Activated T-helper 1 cell treated with Interleukin-2 at 50 U/mL for 16 hours (primary cell): ENCODE measurements at places on chromosomes 2 and 18.

GRCh38 chr2:148495586-148495985, 149.0 kb upstream of the EPC2 start:
- no peak for DNase-seq

DNA sequence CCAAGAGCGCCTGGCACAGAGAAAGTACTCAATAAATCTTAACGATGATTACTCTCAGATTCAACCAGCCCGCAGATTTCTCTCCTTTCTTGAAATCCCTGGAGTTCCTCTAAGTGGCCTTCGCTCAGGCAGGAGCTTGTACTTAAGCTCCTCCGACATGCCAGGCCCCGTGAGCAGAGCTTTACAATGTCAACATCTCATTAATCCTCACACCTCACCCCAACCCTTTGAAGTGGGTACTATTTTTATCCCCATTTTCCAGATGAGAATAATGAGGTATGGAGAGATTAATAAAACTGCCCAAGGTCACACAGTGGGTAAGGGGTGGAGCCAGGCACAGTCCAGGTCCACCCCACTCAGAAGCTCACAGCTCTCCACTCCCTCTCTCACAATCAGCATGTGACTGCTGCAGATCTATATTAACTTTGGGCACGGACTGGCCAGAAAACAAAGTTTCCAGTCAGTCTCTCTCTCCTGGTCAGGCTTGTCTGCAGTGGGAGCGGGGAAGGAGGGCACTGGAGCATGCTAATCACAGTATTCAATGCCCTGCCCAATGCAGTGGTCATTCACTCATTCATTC, 18.0 kb downstream of the DNMT3A start:
- no peak for DNase-seq

GRCh38 chr2:191345788-191346187, 100.6 kb downstream of the MYO1B start:
- no peak for DNase-seq

DNA sequence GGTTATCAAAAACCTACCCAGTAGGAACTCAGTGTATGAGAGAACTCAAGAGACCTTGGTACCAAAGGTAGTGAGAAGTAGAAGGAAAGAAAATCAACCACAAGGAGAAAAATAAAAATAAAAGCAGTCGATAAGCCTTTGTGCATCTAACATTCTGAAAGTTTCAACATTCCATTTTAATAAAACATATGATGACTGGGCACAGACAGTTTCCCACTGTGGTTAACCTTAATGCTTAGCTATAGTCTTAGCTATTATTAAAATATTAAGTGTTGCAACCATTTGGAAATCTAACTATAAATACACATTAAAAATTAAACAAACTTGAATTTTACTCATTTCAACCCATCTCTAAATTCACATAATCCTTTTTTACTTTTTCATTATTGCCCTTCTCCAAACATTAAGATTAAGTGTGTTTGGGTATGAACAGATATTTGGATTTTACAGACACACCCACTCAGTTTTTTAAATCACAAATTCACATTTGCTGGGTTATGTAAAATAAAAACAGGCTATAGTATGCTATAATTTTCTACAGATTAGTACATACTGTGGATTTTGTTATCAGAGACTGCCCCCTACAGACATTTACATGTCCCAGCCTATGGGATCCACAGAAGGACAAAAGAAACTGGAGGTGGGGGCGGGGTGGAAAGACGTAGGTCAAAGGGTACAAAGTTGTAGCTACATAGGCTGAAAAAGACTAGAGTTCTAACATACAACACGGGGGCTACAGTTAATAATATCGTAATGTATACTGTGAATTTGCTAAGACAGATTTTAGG, 32.8 kb downstream of the SRBD1 start:
- DNase-seq = no peak

DNA sequence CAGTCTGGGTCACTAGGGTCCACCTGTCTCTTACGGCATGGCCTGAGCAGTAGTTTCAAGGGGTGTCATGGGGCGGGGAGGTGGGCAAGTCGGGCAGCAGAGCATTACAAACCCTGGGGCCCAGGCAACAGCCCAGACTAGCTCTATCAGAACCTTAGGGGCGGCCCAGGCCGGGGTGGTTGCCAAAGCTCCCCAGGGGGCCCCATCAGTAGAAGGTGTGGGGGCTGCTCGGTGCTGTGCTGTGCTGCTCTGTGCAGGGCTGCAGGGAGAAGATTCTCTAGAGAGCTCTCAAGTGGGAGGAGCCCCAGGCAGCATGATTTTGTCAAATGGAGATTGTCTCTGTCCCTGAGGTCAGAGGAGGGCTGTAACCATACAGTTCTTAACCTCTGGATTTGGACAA, 36.4 kb upstream of the SLC14A1 start:
- no peak for DNase-seq

DNA sequence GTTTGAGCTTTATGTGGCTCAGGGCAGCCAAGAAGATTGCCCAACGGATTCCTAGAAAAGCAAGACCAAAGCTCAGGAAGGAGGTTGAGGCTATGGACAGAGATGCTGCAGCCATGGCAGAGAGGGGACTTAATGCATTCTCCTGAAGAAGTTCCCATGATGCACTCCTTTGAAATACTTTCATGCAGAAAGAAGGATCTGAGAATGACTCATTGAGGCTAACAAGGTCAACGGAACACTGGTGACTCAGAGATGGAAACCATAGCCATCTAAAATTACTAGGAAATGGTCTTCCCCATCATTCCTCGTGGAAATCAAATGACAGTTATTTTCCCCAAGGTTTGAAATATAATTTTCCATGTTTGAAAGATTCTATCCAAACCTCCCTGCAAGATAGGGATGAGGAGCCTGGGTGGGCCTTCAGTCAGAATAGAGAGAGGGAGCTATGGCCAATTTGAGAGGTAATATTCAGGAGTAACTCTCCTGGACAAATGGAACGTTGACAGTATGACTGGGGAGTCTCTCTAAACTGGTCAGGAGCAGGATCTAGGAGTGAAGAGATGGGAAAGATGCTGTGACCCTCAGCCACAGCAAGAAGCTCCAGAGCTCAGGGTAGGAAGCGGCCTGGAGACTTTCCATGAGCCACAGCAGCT, 63.0 kb downstream of the REEP1 start:
- no peak for DNase-seq

DNA sequence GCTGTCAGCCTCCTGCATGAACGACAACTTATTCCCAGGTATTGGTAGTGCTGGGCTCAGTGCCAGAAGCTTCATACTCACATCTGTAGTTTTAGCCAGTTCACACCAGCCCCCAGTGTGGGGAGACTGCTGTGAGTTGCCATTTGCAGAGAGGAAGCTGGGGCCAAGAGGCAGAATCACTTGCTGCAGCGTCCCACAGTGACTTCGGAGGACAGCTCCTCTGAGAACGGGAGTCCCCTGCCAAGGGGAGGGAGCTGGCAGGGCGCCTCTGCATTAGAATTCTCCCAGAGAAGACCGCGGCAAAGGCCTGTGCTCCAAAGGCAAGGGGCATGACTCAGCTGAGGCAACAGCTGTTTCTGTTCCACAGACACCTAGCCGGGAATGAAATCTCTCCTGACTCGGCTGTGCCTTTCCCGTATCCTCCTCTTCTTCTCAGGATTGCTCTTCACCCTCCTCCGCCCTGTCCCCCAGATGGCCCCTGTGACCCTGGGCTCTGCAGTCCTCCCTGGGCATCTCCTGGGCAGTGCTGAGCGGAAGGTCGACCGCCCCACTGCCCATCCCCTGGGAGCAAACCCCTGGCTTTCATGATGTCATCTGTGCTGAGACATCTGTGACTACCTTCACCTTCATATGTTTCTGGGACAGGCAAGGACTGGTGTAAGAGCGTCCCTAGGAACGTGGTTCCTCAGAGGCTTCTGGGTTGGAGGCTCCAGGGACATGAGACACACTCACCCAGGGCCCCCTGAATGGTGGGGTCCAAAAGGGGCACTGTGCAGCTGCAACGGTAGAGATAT, 18.0 kb downstream of the MAL start:
- no peak for DNase-seq

GRCh38 chr2:132670496-132671150, 618 bp upstream of the LYPD1 start:
- no peak for DNase-seq

- no peak for DNase-seq
These were observed 721 bp downstream of the METTL5 start for GRCh38 chr2:169823996-169824372.

- DNase-seq = no peak
These were observed 22.0 kb downstream of the PDCL3 start for GRCh38 chr2:100584816-100585215.

- no peak for DNase-seq
These were observed 532.1 kb downstream of the RNF144A start for GRCh38 chr2:7449298-7449697.

- no peak for DNase-seq
These were observed 63.6 kb downstream of the CTNNA2 start for GRCh38 chr2:79576451-79576850.

GRCh38 chr18:58241026-58241679, 197.1 kb downstream of the NEDD4L start:
- no peak for DNase-seq

DNA sequence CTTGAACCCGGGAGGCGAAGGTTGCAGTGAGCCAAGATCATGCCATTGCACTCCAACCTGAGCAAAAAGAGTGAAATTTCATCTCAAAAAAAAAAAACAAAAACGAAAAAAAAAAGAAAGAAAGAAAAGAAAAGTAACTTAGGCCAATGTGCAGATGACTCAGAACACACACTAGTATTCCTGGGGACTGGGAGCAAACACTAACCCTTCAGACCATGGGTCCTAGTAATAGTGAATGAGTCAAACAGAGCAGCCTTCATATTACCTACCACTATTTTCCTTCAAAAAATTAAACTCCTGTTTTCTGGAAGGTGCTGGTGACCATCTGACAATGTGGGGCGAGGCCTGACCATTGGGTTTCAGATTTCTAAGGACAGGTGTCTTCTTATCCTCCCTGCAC, 253.4 kb downstream of the PIEZO2 start:
- no peak for DNase-seq

GRCh38 chr18:80046961-80047541, 12.8 kb downstream of the RBFA start:
- no peak for DNase-seq

- no peak for DNase-seq
These were observed 275.1 kb upstream of the CXCR4 start for GRCh38 chr2:136392897-136393505.

DNA sequence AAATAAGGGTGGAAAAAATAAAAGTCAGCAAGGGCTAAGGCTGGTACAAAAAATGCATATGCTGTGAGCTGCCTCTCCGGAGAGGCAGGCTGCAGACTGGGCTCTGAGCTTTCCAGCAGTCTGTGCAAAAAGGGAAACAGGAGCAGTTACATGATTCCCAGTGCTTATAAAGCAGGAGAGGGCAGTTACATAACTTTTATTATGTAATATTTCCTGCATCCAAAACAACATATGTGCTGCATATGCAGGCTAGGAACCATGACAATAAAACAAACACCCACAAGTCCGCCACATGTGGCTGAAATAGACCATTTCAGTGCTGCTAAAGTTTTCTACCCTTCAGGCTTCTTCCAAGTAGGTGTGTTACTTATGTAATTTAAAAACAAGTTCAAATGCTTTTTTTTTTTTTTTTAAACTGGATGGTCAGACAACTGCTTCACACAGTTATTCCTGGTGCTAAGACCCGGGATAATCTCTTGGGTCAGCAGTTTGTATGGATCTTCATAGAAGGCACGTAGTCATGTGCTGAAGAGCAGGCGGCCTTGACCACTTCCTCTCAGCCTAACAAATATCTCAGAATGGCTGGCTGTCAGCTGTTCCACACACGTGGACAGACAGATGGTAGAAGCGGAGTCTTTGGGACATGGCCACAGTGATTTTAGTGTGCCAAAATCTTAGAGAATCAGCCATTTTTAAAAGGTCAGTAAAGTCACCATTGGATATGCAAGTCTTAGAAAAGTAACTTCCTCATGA, 43.5 kb downstream of the ARMC9 start:
- no peak for DNase-seq

DNA sequence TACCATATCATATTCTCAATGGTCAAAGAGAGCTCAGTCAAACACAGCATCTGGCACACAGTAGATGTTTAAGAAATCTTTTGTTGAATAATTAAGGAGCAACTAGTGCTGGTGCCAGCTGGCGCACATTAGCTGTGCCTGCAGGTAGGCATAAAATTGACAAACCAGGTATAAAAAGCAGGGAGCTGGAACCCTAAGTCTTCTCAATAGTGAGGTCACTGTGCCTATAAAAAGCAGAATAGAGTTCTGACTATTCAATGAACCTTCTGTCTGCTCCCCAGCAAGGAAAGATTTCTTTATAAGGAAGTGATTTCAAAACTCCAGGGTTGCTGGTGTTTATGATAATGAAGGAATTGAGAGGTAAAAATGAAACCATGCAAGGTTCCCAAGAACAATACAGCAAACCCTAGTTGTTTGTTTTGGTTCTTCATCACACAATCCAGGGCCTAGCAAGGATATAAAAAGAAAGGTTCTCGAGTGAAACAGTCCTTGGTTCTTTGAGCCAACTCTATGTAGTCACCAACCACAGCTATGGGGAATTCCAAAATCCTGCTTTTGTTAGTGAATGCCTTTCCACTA, 76.1 kb downstream of the THADA start:
- no peak for DNase-seq

DNA sequence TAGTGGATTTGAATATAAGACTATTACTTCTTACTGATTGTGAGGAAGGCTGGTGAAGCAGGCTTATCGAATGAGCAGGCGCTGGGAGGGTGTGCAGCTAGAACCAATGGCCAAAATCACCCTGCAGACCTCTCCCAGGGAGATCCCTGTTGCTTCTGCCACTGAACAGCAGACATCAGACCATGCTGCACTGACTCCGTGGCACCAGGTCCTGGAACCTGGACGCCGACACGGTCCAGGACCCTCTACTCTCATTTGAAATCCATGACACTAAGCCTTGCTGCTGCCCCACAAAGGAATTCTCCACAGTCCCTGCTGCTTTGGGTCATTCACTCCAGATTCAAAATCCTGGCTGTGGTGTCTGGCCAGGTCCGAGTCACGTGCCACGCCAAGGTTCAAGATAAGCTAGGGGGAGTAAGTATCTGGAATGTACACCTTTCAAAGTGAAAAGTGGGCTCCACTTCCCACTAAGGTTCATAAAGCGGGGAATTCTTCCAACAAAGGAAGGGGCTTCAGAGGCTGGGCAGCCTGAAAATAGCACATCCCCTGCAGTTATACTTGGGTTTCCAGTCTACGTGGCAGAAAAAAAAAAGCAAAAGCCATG, 9.0 kb upstream of the YWHAQ start:
- no peak for DNase-seq

DNA sequence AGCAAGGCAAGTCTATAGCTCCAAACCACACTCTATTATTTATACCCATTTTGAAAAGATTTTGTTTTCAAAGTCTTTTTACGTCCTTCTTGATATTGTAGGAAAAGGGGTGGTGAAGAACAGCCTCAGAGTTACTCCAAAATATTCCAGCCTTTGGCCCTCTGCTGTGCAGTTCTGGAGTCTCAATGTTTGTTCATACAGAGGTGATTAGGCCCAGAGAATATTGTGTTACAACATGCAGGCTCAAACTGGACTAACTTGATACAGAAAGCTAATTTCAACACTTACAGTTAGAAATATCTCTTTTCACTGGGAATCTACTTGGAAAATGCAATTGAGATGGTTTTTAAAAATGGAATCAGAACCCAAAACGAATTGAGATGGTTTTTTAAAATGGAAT, 40.4 kb upstream of the SLC25A52 start:
- no peak for DNase-seq
